ENCODE measurements at places on chromosomes 4 and X. TPM values are rescaled to one million over a fixed set of nuclear protein-coding genes. Genes with fewer than 3 reads are reported as not detected.

The F9 gene
- total RNA-seq, result 0.24 TPM

DNA sequence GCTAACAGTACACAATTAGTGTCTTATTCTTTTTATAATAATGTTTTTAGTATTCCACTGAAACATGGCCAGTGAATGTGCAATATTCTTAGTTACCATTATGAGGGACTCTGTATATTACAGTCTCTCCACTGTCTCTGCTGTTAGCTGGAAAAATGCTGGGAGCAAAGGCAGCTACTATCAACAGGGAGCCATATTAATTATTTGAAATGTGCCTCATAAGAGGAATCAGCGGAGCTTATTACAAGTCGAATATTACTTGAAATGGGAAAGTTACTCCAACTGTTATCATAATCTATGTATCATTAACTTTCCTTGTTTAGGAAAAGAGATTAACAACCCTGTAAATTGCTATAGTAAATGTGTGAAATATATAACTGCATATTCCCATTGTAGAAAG is 612.0 kb downstream of the ADGRL3 start:
- no peak overlapping the region for H3K4me3 ChIP-seq
- H3K4me1 ChIP-seq, result no peaks in the 10 kb centered on the region
- H3K36me3 ChIP-seq, result peaks cover 4% of the 10 kb centered on the region
- no peaks in the 10 kb centered on the region for H3K27me3 ChIP-seq
- DNase-seq, result no peak
- no peak overlapping the region for H3K27ac ChIP-seq

- no peaks in the 10 kb centered on the region for H3K27me3 ChIP-seq
- no peaks in the 10 kb centered on the region for H3K36me3 ChIP-seq
Measured at GRCh38 chrX:124462931-124463330, 116.6 kb downstream of the SH2D1A start.

The STATH gene
- 0.90 TPM for total RNA-seq

The USP51 gene
- 3.5 TPM for total RNA-seq

- H3K4me3 ChIP-seq, result no peak overlapping the region
- no peak overlapping the region for H3K27ac ChIP-seq
- H3K27me3 ChIP-seq, result peaks cover 79% of the 10 kb centered on the region
Measured at GRCh38 chr4:1415681-1415981, 9.4 kb upstream of the NKX1-1 start.

The PUDP gene
- total RNA-seq, result 75.9 TPM

- DNase-seq, result no peak
- no peaks in the 10 kb centered on the region for H3K4me1 ChIP-seq
- H3K27me3 ChIP-seq, result no peaks in the 10 kb centered on the region
- H3K4me3 ChIP-seq, result no peak overlapping the region
Measured at GRCh38 chr4:13678186-13678924, 50.8 kb upstream of the BOD1L1 start.

- H3K4me3 ChIP-seq, result peak overlapping the region; percentile 14
- no peaks in the 10 kb centered on the region for H3K27me3 ChIP-seq
- no peak for DNase-seq
- H3K4me1 ChIP-seq, result peaks cover 22% of the 10 kb centered on the region
Measured at GRCh38 chr4:174559894-174560293, 37.6 kb upstream of the HPGD start.

All from type B pancreatic cell (in vitro differentiated cells).